ENCODE measurements at places on chromosomes 12 and 14.
A peak's percentile ranks its signal among the peaks of the same experiment; 100 is the strongest.

DNA sequence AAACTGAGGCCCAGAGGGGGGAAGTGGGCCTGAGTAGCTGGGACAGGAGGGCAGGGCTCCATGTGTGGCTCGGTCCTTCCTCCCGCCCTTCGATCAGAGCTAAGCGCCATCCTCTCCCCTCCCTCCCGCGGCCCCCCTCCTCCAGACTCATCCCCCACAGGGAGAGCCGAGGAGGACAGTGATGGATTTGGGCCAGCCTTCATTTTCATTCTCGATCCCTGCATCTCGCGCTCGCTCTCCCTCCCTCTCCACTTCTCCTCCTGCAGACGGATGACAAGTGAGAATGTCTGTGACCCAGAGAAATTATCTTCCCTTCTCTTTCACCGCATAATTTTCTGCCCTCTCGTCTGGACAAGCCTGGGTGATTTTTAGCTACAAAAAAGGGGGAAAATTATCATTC lies 183.3 kb downstream of the RBM19 start:
- DNase-seq: no peak

GRCh38 chr14:80584744-80585505 lies 356.6 kb downstream of the CEP128 start:
- DNase-seq: peak; percentile 49

DNA sequence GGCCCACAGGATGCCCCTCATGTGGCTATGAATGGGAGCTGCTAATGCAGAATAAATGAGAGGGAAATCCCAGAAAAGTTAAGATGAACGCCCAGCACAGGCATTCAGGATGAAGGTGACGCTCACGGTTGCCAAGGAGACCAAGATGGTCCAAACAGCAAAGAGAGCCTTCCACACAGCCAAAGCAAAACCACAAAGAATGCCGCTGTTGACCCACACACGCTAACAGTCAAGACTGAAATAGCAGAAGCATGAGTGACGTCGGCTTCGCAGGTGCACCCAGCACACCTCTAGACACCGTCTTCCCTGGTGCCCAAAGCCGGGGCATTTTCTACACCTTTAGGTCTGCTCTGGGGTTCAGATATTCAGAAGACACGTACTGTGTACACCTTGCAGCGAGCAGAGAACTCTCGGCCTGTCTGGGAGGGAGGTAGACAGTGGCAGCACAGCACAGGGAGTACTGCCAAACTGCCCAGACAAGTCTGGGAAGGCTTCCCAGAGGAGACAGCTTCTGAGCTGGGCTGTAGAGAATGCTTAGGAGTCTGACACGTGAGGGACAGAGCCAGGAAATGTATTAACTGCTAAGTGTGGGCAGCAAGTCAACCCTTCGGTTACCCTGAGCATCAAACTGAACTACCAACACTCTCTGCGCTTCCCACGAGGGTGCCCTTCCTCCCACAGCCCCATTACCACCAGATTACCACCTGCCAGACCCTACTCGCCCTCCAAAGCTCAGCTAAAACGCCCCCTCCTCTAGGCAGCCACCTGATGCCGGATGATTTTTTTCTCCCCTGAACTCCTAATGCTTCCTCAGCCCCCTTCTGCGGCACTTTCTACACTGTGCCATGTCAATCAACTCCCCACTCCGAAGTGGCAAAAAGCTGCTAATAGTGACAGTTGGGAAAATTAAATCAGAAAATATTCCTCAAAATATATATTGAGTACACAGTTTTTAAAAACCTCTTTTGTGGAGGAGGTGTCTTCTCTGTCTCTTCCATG lies 50.1 kb downstream of the CCDC88C start:
- peak; percentile 59 for DNase-seq

DNA sequence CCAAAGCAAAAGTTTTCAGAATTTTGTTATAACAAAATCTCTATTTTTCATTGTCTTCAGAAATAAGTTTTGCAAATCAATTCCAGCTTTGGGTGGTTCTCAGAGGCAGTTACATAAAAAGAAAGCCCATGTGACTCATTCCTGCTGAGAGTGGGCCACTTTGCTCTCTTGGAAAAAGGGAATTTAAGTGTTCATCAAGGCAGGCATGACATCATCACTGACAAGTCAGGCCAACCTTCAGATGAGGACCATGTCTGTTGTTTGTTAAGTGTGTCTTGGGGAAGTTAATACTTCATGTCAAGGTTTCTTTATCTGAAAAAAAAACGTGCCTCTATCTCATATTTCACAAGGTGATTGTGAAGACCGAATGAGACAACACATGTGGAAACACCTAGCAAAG lies 519.8 kb upstream of the TMPO start:
- no peak for DNase-seq

- no peak for DNase-seq
Observed at GRCh38 chr12:25811656-25812126, 146.8 kb upstream of the RASSF8 start.

GRCh38 chr12:127263621-127264020 lies 1003.3 kb upstream of the TMEM132C start:
- DNase-seq: no peak

DNA sequence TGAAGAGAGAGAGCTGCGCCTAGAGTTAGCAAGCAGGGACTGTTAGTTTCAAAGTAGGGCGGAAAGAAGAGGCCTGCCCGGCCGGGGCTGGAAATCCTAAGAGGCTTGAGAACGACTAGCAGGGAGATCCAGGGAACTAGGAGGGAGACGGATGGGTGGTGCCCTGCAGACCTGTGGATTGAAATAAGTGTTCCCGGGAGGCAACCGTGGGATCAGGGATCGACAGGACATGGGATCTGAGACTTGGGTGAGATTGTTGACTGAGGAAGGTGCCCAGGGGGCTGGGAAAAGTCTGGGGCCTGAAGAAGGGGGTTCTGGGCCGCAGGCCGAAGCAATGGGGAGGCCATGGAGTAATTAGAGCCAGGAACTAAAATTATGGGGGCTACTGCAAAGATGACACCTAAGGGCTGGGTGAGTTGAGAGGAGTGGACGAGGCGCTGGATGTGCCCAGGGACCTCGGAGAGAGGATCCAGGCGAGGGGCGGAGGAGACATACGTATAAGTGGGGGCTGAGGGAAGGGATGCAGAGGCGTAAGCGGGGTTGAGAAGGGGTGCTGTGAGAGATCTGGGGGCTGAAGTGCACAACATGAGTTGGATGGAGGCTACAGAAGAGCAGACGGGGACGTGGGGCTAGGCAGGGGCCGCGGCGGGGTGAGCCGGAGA lies 635 bp downstream of the LTA4H start:
- DNase-seq: peak; percentile 46

GRCh38 chr12:6323340-6323994 lies 13.0 kb downstream of the PLEKHG6 start:
- DNase-seq: peak; percentile 88

GRCh38 chr14:35438910-35439713 lies 34.6 kb upstream of the NFKBIA start:
- peak; percentile 52 for DNase-seq

DNA sequence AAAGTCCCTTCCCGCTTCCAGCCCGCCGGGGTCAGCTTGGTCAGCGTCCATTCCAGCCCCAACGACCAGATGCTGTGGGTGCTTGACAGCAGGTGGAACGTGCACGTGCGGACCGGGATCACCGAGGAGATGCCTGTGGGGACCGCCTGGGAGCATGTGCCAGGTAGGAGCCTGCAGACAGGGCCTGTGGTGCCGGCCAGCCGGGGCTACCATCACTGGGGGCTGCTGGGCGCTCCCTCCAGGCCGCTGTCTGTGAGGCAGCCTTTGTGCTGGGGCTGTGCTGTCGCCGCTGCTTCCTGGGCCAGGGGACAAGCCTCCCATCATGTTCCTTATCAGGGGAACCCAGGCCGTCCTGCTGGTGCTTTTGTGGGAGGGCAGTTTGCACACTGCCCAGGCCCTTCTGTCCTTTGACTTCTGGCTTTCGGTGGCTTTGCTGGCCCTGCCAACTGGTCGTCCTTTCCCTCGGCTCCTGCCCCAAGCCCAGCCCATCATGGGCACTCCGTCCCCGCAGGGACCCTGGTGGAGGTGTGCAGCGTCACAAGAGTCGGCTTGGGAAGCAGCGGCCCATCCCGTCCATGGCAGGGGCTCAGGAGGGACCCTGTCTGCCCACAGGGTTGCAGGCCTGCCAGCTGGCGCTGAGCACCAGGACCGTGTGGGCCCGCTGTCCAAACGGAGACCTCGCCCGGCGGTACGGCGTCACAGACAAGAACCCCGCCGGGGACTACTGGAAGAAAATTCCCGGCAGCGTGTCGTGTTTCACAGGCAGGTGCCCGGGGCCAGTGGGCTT lies 12.4 kb downstream of the ANKRD9 start:
- DNase-seq: peak; percentile 77

Measured in hematopoietic multipotent progenitor cell treated with erythropoietin and hydrocortisone succinate and interleukin-3 and kit ligand, for 6 days (in vitro differentiated cells).